ENCODE measurements at places on chromosomes 12 and 14.

DNA sequence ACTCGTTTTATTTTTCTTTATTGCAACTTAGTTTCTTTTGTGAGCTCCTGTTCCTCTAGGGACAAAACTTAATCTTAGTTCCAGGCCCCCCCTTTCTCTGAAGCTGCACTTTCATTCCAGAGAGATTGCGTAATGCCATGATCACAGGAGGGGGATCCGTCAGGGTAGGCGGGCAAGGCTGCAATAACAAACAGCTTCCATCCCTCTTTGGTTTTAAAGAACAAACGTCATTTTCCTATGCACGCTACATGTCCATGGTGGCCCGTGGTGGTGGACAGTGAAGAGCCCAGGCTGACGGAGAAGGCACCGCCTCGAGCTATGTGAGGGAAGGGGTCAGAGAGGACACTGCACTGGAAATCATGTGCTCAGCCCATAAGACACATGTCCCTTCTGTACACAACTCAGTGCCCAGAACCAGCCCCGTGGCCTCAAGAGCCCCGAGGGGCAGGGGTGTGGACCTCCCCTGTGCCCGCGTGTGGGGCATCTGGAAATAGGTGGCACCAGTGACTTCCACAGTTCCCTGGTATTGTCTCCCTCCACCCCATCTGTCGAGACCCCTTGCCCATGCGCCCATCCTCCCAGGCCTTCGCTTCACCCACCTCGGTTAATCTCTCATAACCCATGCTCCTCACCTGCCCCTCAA is 161.4 kb downstream of the ADGRD1 start:
- DNase-seq = no peak

- no peak for DNase-seq
These were observed 68.7 kb upstream of the JDP2 start for GRCh38 chr14:75359098-75359497.

GRCh38 chr12:123808167-123808566 is 46.1 kb downstream of the DNAH10 start:
- peak; percentile 66 for DNase-seq

DNA sequence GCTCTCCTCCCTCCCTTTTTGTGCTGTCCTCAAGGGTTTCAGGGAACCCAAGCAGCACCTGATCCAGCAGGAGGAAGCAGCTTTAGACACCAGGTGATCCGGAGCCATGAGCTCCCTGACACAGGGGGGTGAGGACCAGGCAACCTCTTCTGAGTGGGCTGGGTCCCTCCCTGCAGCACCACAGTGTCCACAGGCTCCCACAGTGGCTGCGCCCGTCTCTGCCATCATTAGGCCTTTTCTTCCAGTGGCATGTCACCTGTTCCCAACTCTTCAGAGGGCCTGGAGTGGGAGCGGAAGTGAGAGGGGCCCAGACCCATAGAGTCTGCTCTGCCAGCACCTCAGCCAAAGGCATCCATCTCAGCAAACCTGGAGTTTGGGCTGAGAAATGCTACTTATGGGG is 421 bp upstream of the KRT76 start:
- no peak for DNase-seq

DNA sequence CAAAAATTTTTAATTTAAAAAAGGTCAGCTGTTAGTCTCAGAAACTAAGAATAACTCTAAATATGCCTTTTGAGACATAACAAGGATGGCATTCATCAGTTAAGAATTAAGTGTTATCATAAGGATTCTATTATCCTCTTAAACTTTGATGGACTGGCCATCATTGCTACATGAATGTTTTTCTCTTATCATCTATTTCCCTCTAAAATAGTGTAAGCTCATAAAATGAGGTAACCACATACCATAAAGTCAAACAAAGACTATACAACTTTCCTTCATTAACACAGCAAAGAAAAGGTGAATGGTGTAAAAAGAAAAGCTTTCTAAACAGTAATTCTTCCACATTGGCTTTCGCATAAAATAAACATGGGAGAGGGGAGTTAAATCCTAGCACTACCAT is 41.1 kb downstream of the TMTC1 start:
- no peak for DNase-seq

- DNase-seq = no peak
These were observed 2.9 kb upstream of the CLEC1A start for GRCh38 chr12:10101648-10102220.

- DNase-seq = no peak
These were observed 86.5 kb upstream of the CRY1 start for GRCh38 chr12:107179871-107180270.

- DNase-seq = no peak
These were observed 34.8 kb upstream of the MAPKAPK5 start for GRCh38 chr12:111807232-111807631.

GRCh38 chr14:93431036-93431670 is 414 bp downstream of the UNC79 start:
- no peak for DNase-seq
